ENCODE measurements at places on chromosomes 11 and 22.

GRCh38 chr22:48488149-48488551, 1339.5 kb downstream of the BRD1 start:
- H3K36me3 ChIP-seq: no peaks in the 10 kb centered on the region
- no peak overlapping the region for H3K27ac ChIP-seq
- H3K4me3 ChIP-seq: no peak overlapping the region
- peak; percentile 5 for DNase-seq
- H3K4me1 ChIP-seq: peaks cover 5% of the 10 kb centered on the region

GRCh38 chr11:47377571-47378009, 757 bp downstream of the SPI1 start:
- H3K27ac ChIP-seq: no peak overlapping the region
- no peaks in the 10 kb centered on the region for H3K36me3 ChIP-seq
- H3K4me1 ChIP-seq: peaks cover 6% of the 10 kb centered on the region
- H3K27me3 ChIP-seq: no peaks in the 10 kb centered on the region
- H3K4me3 ChIP-seq: no peak overlapping the region
- no peak for DNase-seq

DNA sequence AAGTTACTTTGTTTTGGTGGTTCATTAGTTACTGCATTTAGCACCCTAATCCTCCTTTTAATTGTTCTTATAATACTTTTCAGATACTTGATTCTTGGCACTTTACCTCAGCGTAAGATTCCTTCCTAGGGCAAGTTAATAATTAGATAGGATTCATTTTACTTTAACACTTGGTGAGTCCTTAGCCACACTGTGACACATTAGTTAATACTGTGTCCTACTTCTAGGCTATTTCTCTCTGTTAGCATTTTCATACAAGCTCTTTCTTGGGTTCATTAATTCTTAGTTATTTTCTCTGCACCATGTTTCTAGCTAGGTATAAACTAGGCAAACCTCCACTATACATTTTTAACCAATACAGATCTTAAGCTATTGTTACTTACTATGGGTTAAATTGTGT, 16.1 kb downstream of the OR5M3 start:
- DNase-seq: no peak
- H3K4me1 ChIP-seq: no peaks in the 10 kb centered on the region
- H3K4me3 ChIP-seq: no peak overlapping the region

DNA sequence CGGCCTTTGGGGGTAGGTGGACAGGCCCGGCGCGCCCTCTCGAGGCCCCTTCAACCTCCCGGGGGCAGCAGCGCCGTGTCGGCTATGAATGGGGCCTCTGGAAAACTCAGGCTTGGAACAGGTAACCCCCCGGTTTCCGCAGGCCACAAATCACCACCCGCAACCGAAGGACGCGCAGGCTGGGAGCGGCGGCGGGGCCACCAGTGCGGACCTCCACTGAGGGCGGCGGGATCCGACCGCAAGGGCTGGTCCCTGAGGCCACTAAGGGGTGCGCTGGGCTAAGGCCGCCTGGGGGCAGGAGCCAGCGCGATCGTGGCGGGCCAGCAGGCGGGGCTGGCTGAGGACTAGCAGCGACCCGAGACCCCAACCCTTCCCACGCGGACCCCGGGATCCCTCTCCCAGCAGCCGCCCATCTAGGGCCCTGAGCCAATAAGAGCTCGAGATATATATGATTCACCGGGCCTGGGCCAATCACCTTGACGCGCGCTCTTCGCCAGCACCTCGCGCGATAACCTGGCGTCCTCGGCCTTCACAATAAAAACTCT, 609 bp upstream of the ATF4 start:
- peaks cover 32% of the 10 kb centered on the region for H3K36me3 ChIP-seq
- H3K27me3 ChIP-seq: no peaks in the 10 kb centered on the region
- peak overlapping the region; percentile 98 for H3K27ac ChIP-seq
- peak; percentile 99 for DNase-seq

GRCh38 chr11:66008468-66009101, 3.2 kb upstream of the CST6 start:
- no peak overlapping the region for H3K27ac ChIP-seq
- H3K4me1 ChIP-seq: peaks cover 8% of the 10 kb centered on the region
- DNase-seq: no peak
- peaks cover 3% of the 10 kb centered on the region for H3K27me3 ChIP-seq

All from astrocyte (in vitro differentiated cells and primary cell).